Stimulated activated CD4-positive, alpha-beta T cell treated with anti-CD3 and anti-CD28 coated beads, Interleukin-12 subunit alpha, Interleukin-12 subunit beta, amount 100 ng/mL, for 48 hours (primary cell): ENCODE measurements at places on chromosomes 2 and 18.

DNA sequence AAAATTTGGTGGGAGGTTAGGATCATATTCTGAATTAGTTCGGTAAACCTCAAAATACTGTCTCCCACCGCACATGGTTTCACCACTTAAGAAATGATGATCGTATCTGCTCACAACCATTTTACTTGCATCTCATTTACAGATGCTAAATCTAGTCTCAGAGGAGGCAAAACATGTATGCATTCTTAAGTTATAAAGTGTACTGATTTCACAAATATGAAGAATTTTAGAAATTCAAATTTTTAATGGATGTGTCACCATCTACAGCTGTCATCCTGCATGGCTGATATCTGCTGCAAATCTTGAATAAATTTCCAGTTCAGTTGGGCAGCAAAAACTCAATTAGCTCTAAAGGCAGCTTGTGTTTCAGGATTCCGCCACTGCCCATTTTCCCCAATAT is 243.3 kb upstream of the KCNJ3 start:
- no peak for DNase-seq

- no peak for DNase-seq
Measured at GRCh38 chr18:57803103-57803969, at the start of gene ATP8B1. TSS of gene ATP8B1 (minus strand) at chr18:57803315. CDS start at chr18:57731807, 71,508 bp downstream.

DNA sequence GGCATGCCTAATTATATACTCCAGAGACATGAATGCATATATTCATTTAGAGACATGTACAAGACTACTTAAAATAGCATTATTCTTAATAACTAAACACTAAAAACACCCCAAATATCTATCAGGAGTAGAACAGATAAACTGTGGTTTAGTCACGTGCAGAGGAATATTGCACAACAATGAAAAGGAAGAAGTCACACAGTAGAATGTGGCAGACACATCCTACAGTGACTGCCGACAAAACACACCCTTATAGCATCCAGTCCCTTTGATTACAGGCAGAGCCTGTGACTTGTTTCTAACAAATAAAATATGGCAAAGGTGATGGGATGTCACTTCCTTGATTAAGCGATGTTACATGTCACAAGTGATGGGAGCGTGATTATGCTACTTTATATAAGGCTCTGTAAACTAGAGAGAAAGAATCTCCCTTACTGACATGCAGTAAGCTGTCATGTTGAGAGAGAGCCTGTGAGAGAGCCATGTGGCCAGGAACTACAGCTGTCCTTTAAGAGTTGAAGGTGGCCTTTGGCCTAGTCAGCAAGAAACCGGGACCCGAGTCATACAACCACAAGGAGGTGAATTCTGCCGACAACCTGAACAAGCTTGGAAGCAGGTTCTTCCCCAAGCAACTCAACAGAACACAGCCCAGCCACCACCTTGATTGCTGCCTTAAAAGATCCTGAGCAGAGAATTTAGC is 39.1 kb upstream of the LGALSL start:
- DNase-seq: no peak

DNA sequence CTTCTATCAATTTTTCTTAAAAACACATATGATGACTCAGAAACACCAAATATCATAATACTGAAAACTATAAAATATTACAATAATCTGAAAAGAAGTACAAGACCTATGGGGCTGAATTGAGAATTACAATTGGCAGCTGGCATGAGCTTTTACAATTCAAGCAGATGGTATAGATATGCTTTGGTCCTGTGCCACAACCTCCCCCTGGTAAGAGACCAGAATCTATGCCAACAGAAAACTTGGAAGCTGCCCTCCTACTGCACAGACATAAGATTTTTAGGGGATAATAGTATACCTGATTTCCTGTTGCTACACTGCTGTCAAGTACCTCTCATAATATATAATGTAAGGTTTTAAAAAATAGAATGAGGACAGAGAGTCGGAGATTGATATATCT is 46.8 kb upstream of the CDH7 start:
- DNase-seq: no peak
